Kidney glomerular epithelial cell (primary cell): ENCODE measurements at places on chromosomes 6 and 20.

DNA sequence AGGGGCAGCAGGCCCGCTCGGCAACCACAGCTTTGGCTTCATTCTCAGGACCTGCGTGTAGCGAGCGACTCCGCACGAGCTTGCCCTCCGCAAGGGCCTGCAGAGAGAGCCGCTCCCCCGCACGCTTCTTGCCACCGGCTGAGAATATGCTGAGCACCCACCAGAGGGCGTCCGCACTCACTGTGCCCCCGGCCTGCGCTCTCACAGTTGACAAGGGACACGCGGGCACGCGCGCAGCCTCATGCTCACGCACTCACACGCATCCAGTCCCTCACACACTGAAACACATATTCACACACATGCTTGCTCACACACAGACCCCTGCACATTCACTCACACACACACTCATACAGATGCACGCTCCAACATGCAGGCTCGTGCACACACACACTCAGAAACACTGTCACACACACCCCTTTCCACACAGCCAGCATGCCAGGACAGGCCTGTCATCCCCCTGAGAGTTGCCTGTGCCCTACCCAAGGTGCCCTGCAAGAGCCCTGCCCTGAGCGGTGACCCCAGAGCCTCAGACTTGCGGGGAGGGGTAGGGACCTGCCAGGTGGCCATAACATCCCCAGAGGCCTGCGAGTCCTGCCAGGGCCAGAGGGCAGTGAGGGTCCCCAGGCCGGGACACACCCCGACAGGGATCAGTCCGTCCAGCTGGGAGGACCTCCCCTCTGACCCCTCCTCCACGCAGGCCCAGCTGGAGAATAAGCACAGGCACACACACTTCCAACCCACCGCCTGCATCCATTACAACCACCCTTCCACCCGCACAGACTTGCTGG, 174.1 kb downstream of the BMP7 start:
- DNase-seq = peak; percentile 27

DNA sequence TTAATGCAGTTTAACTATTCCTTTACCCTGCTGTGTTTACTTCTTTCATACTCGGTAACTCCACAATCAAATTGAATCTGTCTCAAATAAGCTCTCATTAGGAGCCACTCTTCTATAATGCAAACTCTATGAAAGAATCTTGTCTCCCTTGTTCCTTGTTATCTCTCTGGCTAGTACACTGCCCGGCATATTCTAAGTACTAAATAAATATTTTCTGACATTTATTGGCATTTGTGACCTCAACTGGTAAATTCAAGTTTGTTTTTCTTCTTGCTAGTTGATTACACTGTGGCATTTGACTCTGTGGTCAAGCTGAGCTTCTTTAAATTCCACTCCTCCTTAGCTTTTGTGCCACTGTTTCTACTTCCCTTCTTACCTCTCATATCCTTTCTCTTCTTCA, 237.6 kb upstream of the KHDRBS2 start:
- DNase-seq = no peak

- DNase-seq = no peak
Observed at GRCh38 chr20:63032026-63032800, 25.4 kb upstream of the BHLHE23 start.

DNA sequence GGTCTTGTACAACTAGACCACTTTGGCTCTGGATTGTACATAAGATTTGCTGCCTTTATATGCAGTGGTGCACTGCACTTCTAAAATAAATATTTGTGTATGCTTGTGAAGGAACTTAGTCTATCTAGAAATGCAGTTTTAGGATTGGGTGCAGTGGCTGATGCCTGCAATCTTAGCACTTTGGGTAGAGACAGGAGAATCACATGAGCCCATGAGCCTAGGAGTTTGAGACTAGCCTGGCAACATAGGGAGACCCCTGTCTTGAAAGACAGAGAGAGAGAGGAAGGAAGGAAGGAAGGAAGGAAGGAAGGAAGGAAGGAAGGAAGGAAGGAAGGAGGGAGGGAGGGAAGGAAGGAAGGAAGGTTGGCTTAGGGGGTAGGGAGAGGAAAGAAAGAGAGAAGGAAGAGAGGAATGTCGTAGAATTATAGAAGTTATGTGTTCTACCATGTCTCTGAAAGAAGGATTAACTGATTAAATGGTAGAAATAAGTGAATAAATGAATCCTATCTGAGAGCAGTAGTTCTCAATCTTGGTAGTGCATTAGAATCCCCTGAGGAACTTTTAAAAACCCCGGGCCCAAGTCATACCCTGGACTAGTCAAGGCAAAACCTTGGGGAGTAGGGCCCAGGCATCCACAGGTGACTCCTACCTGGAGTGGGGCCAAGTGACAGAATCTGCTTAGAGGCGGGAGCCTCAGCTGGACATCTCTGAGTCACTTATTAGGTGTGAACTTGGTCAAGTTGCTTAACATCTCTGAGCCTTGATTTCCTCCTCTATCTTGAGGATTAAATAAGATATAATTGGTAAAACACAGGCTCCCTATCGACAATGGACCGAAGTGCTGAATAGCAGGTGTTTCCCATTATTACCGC, 130.3 kb downstream of the ZNF217 start:
- DNase-seq = no peak
